Activated CD8-positive, alpha-beta T cell treated with anti-CD3 and anti-CD28 coated beads for 36 hours (primary cell): ENCODE measurements at places on chromosomes 7 and 10.

- DNase-seq: no peak
Observed at GRCh38 chr7:101169110-101169837, 3.9 kb upstream of the VGF start.

DNA sequence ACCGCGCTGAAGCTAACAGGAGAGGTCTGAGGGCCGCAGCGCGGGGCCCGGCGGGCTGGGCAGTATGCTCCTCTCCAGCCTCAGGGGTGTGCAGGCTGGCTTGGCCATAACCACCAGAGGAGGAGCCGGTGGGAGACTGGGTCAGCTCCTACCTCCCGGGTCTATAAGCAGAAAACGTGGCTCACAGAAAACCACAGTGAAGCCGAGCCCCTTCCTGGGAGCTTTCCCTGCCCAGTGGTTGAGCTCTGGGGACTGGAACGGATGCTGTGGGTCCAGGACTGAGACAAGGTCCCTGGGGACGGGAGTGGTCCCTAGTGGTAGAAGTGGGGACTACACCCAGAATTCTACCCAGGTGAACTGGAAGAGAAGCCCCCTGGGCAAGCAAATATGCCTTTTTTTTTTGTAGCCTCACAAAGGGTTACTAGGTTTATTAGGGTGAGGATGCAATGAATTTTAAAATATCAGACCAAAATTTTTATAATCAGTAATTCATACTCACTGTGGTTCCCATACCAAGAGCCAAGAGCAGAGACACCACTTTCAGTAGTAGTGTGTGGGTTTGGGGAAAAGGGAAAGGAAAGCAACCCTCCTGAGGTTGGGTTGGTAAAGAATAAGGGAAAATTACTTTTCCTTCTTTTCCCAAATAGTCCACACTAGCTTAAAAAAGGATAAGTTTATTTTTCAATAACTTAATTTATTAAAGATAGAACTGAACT, 67.9 kb upstream of the PRKCQ start:
- peak; percentile 85 for DNase-seq

- peak; percentile 2 for DNase-seq
Observed at GRCh38 chr10:19816411-19817230, at the start of gene PLXDC2. PLXDC2 (plus strand) TSS chr10:19816432.

- DNase-seq: no peak
Observed at GRCh38 chr7:86947929-86948328, 111.5 kb downstream of the ELAPOR2 start.

DNA sequence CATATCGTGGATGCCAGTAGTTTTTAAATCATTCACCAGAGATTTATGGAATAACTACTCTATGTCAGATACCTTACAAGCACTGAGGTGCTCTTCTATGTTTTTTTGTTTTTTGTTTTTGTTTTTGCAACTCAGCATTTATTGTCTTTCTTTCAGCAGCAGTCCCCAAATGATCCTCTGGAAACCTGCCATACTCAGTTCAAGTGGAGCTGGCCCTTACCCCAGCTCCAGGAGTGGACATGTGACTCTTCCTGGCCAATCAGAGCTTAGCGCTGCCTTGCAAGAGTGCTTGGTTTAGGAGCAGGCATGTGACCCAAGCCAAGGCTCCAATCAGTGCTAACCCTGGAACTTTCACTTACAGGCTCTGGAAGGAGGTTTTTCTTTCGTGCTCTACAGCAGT, 356.6 kb upstream of the ZMIZ1 start:
- no peak for DNase-seq

GRCh38 chr10:77417359-77417758, 220.2 kb downstream of the KCNMA1 start:
- no peak for DNase-seq

DNA sequence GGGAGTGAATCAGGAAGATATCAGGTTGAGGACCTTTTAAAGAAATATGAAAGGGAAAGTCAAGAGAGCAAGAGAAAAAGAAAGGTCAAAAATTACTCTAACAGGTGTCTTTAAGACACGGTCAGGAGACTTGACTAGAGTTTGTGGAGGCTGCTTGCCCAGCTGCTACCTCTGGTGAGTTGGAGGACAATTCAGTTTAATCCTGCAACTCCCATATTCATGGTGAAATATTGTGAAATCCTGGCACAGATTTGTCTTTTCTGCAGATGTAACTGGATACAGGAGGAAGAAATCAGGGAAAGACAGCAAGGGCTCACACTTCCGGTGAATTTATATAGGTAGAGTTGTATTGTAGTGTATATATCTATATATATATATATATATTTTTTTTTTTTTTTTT, 93.5 kb downstream of the AKAP9 start:
- no peak for DNase-seq

DNA sequence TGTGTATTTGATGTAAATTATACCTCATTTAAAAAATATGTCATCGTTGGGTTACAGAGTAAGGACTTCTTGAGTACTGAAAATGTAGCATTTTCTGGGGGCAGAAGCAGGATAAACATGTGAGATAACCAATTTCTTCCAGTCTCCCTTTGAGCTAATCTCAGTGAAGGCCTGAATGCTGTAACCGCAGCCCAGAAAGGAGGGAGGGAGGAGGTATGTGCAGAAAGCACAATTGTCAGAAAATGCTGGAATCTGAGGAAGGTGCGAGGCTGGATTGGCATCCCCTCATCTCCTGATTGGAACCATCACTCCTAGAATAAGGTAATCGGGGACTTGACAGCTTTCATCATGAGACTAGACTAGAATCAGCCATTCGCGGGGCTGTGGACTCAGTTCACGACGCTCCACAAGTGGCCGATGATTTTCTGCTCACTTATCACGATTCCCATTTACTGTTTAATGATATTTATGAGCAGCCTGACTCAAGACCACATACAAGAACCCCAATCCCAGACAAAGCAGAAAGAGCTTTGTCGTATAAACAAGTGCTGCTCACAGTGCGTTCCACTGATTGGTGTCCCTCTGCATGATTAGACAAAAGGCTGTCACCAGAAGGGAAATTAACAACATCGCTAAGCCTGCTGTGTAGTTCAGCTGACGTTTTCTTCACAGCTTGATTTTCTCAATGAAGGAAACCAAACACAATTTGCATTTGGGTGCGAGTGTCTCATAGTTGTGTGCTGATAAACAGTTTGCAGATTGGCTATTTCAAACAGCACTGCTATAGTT, 93.2 kb downstream of the SVIL start:
- DNase-seq: no peak

DNA sequence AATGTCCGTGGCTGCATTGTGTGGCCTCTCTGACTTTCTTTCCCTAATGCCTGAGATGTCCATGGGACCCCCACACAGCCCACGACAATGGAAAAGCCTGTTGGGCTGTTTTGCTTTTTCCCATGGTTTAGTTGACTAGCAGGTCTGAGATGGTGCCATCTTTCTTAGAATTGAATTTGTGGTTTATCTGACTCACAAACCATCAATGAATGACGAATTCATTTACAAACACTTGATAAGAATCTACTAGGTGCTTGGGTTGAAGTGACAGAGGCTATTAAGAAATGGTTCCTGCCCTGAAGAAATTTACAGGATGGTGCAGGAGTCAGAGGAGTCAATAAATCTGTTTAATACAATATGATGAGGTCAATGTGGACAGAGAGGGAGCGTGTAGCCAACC, 75.4 kb downstream of the OTUD1 start:
- peak; percentile 30 for DNase-seq

DNA sequence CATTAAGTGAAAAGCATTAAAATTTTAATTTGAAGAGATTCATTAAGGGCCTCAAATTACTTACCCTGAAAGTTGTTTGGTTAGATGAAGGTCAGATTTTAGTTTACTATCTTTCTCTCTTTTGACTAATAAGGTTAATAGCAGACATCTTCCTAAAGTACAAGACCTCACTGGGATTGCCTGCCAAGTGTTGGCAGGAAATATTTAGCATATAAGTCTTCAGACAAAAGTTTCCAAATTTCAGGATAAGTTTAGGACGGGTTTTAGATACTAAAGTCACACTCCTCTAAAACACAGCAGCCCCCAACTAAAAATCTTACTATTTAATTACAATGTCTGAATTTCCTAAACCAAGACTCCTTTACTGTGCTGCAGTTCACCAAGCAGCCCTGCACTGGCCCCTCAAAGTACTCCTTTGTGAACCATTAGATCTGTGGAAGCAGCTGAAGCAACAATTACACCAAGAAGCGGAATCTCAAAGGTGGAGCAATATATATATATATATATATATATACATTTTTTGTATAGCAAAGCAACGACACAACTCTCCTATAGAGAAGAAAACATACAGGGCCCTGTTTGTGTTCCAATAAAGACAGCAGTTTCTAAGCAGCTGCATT, 91.2 kb upstream of the KCNIP2 start:
- DNase-seq: no peak

DNA sequence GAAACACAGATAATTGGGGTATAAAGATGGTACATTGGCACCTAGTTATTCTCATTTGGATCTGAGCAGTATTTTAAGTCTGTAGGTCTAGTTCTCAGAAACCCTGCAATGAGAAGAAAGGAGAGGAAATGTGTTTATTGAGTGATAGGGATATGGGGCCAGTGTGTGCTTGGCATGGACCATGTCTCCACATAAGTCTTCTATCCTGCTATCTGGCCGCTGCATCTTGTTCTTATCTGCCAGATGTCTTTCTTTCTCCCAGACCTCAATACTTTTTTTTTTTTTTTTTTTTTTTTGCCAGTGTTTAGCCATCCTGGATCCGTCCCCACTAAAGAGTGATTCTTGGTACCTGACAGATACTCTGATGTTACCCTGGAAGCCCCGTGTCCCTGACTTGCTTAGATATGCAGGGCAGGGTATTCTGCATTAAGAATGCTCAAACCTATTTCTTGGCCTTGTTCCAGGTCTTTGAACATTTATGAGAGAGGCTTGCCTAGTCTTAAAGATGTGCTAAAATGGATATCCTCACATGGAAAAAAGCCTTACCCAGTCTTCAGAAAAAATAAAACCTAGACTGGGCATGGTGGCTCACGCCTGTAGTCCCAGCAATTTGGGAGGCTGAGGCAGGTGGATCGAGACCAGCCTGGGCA, 10.0 kb downstream of the MTURN start:
- DNase-seq: no peak

DNA sequence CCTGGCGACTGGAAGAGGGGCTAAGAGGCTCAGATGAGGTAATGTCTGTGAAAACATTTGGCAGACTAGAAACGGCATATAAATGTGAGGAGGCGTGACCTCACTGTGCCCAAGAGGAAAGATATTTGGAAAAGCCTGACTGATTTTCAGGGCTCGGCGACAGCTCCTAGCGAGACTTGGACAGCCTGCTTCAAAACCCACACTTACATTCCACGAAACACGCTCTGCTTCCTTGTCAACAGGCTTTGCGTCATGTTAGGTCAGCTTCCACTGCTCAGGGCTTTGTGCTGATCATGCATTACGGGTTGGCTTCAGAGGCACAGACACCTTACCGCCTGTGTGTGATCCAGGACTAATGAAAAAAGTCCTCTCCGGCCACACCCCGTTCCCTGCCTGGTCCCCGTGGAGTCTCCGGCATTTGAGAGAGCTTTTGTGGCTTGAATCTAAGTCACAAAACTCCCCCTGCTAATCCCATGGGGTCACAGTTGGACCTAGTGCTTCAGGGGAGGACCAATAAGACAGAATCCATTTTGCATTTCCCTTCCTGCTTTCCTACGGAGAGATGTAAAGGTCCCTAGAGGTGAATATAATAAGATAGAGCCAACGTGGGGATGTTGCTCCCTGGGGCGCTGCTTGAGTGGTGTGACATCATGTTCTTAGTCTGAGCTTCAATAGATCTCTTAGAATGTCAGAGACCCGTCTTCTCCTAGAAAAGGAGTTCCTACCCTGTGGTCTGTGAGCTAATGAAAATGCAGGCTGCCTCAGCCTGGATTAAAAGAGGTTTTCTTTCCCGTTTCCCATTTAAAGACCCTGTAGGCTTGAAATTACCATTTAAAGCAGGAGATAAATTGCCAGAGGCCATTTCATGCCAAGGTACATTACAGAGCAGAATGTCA, 25.5 kb downstream of the FGFBP3 start:
- DNase-seq: no peak

DNA sequence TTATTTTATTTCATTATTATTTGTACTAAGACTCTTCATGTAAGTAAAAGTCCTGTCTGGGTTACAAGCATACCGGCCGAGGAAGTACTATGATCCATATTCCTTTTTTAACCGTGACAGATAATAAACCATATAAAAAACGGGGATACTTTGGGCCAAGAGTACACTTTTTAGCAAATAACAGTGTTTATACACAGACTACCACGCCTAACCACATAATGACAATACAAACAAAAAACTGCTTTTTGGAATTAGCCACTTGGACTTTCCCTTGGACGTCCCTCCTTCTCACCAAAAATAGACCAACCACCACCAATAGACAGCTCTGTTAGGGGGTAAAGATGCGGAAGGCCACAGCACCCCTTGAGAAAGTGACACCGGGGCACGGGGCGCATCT, 800 bp downstream of the MINDY3 start:
- no peak for DNase-seq
